ENCODE measurements at places on chromosomes 2 and 18.

DNA sequence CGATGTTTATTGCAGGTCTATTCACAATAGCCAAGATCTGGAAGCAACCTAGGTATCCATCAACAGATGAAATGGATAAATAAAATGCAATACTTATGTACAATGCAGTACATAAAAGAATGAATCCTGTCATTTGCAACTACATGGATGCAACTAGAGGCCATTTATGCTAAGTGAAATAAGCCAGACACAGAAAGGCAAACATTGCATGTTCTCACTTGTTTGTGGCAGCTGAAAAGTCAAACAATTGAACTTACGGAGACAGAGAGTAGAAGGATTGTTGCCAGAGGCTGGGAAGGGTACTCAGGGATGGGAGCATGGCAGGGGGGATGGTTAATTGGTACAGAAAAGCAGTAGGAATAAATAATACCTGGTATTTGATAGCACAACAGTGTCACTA, 563.9 kb downstream of the TMX3 start:
- no peak for DNase-seq

- no peak for DNase-seq
Measured at GRCh38 chr18:38602341-38602740, 1036.7 kb upstream of the CELF4 start.

GRCh38 chr18:35747894-35748472, 166.4 kb downstream of the GALNT1 start:
- no peak for DNase-seq

DNA sequence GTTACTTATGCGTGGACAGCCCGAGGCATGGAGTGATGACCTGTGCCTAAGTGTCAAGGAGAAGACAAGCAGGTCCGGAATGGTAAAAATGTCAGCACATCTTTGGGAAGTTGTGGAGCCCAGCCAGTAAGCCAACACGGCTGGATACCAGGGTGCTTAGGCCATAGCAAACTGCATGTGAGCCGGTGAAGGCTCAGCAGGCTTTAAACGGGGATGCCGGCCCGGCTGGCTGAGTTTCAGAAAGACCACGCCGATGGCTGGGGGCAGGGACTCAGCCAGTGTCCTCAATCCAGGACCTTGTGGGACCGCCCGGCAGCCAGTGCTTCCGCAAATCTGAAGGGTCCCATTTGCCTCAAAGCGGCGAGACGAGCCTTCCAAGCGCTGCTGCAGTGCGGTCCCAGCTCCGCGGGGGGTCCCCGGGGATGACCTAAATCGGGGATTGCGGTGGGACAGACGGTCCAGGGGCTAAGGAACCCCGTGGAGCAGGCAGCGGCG, 946 bp upstream of the AGAP1 start:
- no peak for DNase-seq

GRCh38 chr2:120395221-120396012, 49.5 kb downstream of the INHBB start:
- DNase-seq, result no peak

GRCh38 chr2:237546876-237547395, 19.4 kb upstream of the PRLH start:
- no peak for DNase-seq

GRCh38 chr18:49847524-49847923, 34.2 kb upstream of the ACAA2 start:
- no peak for DNase-seq

- DNase-seq, result no peak
Measured at GRCh38 chr18:58103339-58103985, 59.4 kb downstream of the NEDD4L start.

DNA sequence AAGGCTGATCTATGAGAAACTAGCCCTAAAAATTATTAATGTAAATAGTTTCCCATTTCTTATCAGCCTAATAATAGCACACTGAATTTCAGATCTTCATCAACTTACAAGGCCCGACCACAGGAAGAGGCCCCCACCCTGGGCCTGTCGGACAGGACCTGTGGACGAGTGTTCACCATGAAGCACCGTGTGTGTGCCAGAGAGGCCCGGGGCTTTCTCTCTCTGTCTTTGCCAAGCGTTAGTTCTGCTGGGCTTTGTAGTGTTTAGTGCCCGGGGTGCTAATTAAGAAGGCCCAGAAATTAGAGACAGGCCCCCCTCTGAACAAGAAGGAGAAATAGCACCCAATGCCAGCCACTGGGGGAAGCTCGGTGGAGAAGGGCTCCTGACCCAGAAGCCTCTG, 265.7 kb downstream of the TWIST2 start:
- no peak for DNase-seq

GRCh38 chr2:44974064-44974715, 32.7 kb downstream of the SIX3 start:
- DNase-seq, result no peak

- peak; percentile 62 for DNase-seq
Measured at GRCh38 chr2:27754138-27754588, 17.4 kb upstream of the MRPL33 start.

- DNase-seq, result no peak
Measured at GRCh38 chr2:234978466-234979203, 26.8 kb downstream of the SH3BP4 start.

- DNase-seq, result peak; percentile 28
Measured at GRCh38 chr2:110804915-110805314, 72.5 kb downstream of the ACOXL start.

GRCh38 chr2:118309946-118310680, 221.8 kb downstream of the INSIG2 start:
- peak; percentile 26 for DNase-seq

- DNase-seq, result no peak
Measured at GRCh38 chr2:20596193-20596972, 54.5 kb downstream of the HS1BP3 start.

- DNase-seq, result no peak
Measured at GRCh38 chr2:83168377-83168776, 1290.7 kb downstream of the SUCLG1 start.

DNA sequence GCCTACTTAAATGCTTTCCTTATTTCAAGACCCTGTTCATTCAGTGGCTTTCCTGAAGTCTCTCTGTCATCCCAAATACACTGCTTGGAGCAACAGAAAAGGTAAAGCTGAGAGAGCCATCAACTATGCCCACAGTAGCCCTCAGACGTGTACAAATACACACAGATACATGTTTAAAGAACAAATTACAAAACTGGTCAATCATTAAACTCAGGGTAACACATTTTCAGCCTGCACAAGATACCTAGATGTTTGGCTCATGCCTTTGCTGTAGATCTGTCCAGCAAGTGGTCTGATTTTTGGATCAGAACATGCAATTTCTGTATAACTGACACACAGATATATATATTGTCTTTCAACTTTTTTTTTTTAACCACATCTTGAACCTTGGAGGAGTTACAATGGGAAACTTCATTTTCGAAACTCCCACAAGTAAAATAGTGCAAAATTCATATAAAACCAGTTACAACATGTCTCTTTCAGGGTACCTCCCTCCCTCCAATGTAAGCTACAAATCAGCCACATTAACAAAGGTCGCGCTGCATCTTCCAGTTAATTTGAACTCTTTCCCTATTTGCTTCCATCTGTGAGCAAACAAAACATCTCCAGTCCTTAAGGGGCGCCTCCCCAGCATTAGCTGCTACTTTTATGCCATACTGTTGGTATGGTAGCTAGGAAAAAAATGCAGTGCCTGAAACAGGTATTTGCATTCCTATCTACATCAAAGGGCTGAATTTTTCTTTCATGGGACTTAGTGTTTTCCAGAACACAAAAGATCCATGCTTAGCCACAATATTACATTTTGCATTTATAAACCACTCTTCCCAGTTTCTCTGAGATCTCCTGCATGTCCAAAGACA, 311.9 kb downstream of the NRXN1 start:
- DNase-seq, result no peak

- no peak for DNase-seq
Measured at GRCh38 chr2:124804014-124804940, 779.2 kb downstream of the CNTNAP5 start.

- no peak for DNase-seq
Measured at GRCh38 chr2:165164201-165164600, 39.6 kb downstream of the SCN3A start.

DNA sequence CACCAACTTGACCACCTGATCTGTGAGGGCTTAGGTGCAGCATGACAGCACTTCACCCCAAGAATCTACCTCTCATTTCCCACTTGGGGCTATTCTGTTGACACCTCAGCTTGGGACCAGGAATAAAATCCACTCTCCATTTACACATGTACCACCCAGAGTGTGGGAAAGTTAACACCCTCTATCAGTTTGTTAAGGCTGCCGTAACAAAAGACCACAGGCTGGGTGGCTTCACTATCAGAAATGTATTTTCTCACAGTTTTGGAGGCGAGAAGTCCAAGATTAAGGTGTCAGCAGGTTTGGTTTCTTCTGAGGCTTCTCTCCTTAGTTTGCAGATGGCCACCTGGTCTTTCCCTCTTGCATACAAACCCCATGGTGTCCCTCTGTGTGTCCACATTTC, 277.7 kb upstream of the ERBB4 start:
- DNase-seq, result no peak

- DNase-seq, result no peak
Measured at GRCh38 chr18:35915056-35915455, 57.4 kb upstream of the RMP24 start.

DNA sequence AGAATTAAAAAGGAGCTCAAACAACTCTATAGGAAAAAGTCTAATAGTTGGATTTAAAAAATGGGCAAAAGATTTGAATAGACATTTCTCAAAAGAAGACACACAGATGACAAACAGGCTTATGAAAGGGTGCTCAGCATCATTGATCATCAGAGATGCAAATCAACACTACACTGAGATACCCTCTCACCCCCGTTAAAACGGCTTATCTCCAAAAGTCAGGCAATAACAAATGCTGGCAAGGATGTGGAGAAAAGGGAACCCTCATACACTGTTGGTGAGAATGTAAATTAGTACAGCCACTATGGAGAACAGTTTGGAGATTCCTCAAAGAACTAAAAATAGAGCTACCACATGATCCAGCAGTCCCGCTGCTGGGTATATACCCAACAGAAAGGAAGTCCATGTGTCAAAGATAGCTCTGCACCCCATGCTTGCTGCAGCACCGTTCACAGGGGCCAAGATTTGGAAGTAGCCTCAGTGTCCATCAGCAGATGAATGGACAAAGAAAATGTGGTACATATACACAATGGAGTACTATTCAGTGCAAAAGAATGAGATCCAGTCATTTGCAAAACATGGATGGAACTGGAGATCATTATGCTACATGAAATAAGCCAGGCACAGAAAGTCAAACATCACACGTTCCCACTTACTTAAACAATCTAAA, 46.7 kb upstream of the B3GNT7 start:
- DNase-seq, result no peak

GRCh38 chr2:182672466-182673165, 43.4 kb upstream of the DNAJC10 start:
- no peak for DNase-seq

GRCh38 chr2:234968631-234969305, 17.0 kb downstream of the SH3BP4 start:
- no peak for DNase-seq

- no peak for DNase-seq
Measured at GRCh38 chr2:56132138-56132537, 51.7 kb upstream of the CCDC85A start.

DNA sequence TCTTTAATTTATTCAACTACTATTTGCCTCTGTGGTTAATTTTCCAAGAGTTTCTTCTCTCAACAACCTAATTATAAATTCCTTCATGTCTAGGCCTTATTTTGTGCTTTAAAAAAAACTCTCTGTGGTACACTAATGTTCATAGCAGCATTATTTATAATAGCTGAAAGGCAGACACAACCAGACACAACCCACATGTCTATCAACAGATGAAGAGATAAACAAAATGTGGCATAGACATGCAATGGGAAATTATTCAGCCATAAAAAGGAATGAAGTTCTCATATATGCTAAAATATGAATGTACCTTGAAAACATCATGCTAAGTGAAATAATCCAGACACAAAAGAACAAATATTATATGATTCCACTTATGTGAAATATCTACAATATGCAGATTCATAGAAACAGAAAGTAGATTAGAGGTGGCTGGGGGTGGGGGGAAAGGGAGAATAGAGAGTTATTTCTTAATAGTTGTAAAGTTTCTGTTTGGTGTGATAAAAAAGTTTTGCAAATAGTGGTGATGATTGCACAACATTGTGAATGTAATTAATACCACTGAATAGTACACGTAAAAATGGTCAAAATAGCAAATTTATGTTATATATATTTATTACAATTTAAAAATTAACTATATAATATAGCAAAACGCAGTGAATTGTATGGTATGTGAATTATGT, 28.1 kb upstream of the RASGRP3 start:
- DNase-seq, result no peak

- DNase-seq, result no peak
Measured at GRCh38 chr18:79850731-79851130, 53.0 kb downstream of the KCNG2 start.

- no peak for DNase-seq
Measured at GRCh38 chr18:69898241-69898861, 49.3 kb downstream of the CD226 start.

- no peak for DNase-seq
Measured at GRCh38 chr2:101052147-101052546, 50.1 kb downstream of the RPL31 start.

DNA sequence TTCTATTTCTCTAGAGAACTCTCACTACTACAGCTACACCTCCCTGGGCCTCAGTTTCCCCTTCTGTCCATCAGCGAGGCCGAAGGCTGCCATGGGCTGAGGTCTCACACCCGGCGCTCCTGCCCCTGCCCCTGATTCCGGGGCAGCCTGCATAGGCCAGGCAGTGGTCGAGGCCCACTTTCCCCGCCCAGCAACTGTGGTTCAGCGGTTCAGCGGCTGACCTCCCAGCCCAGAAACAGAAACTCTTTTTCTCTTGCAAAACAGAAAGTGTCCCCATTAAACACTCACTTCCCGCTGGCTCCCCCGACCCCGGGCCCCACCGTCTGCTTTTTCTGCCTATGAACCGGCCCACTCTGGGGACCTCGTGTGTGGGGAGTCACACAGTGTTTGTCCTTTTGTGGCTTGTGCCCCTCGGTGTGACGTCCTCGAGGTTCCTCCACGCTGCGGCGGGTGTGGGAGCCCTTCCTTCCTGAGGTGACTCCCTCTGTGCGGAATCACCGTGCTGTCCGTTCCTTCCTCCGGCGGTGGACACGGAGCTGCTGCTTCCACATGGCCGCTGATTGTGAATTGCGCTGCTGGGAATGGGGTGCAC, 16.0 kb downstream of the PDCD1 start:
- DNase-seq, result no peak

GRCh38 chr2:113133704-113134598, 6.6 kb downstream of the IL1RN start:
- no peak for DNase-seq

- DNase-seq, result no peak
Measured at GRCh38 chr2:608297-608696, 68.9 kb downstream of the TMEM18 start.

- no peak for DNase-seq
Measured at GRCh38 chr2:223641082-223641481, 38.9 kb upstream of the SCG2 start.

- no peak for DNase-seq
Measured at GRCh38 chr18:12033643-12034025, 52.3 kb downstream of the IMPA2 start.

- no peak for DNase-seq
Measured at GRCh38 chr2:20381457-20381856, 30.8 kb upstream of the PUM2 start.

- DNase-seq, result no peak
Measured at GRCh38 chr2:116680256-116680936, 1134.1 kb upstream of the DDX18 start.

GRCh38 chr2:66536997-66537396, 102.1 kb downstream of the MEIS1 start:
- DNase-seq, result no peak

- no peak for DNase-seq
Measured at GRCh38 chr18:74281980-74282754, 9.6 kb downstream of the CYB5A start.

GRCh38 chr18:31512203-31512764, 14.3 kb downstream of the DSG2 start:
- DNase-seq, result no peak

All from T-helper 9 cell (primary cell).